Uterine smooth muscle cell (primary cell): ENCODE measurements at places on chromosomes 13 and 19. TPM values are rescaled to one million over a fixed set of nuclear protein-coding genes. Genes with fewer than 3 reads are reported as not detected.

The CYP2F1 gene
- not detected in 2 replicates for total RNA-seq

The TYROBP gene
- not detected in 2 replicates for total RNA-seq

The TMEM255B gene
- 1.3 and 3.4 TPM in 2 replicates for total RNA-seq

The KRTDAP gene
- not detected in 2 replicates for total RNA-seq

The NLRP11 gene
- total RNA-seq, result not detected in 2 replicates

The DPF1 gene
- 0.50 and 2.8 TPM in 2 replicates for total RNA-seq

The SCEL gene
- not detected in 2 replicates for total RNA-seq

The CDC42EP5 gene
- 3.8 and 15.2 TPM in 2 replicates for total RNA-seq

The GSX1 gene
- not detected in 2 replicates for total RNA-seq

The MBD3L2 gene
- not detected in 2 replicates for total RNA-seq

The SHANK1 gene
- total RNA-seq, result 13.0 and 26.0 TPM in 2 replicates

The ADGRE2 gene
- 0.11 and 0.12 TPM in 2 replicates for total RNA-seq

The DGKH gene
- 12.5 and 18.7 TPM in 2 replicates for total RNA-seq

The THSD8 gene
- total RNA-seq, result 0.22 TPM in 1 of 2 replicates, not detected in the other

The ZNF221 gene
- total RNA-seq, result 8.7 and 9.2 TPM in 2 replicates

The CA11 gene
- 0.77 and 2.1 TPM in 2 replicates for total RNA-seq

The CCDC70 gene
- total RNA-seq, result not detected in 2 replicates

The ATXN8OS gene
- not detected in 2 replicates for total RNA-seq

The LAIR1 gene
- total RNA-seq, result not detected in 2 replicates

The PCSK4 gene
- 2.3 and 4.4 TPM in 2 replicates for total RNA-seq

The KLK4 gene
- not detected in 2 replicates for total RNA-seq

The EMP3 gene
- 67.6 and 92.0 TPM in 2 replicates for total RNA-seq

The ETV2 gene
- 0.11 and 0.50 TPM in 2 replicates for total RNA-seq

The FTL gene
- total RNA-seq, result 901 and 3,848 TPM in 2 replicates

The PRR36 gene
- not detected in 2 replicates for total RNA-seq

The LILRA5 gene
- total RNA-seq, result not detected in 2 replicates

The CHST8 gene
- not detected in 2 replicates for total RNA-seq

The S1PR4 gene
- total RNA-seq, result under 0.01 TPM in 1 of 2 replicates, not detected in the other

The OR10H1 gene
- total RNA-seq, result not detected in 2 replicates

The C5AR2 gene
- under 0.01 TPM in 1 of 2 replicates, not detected in the other for total RNA-seq

The LRG1 gene
- not detected in 2 replicates for total RNA-seq

The CRB3 gene
- 0.12 TPM in 1 of 2 replicates, not detected in the other for total RNA-seq

The FFAR2 gene
- total RNA-seq, result not detected in 2 replicates

The PABPC3 gene
- 0.11 and 0.37 TPM in 2 replicates for total RNA-seq

The INSL3 gene
- not detected in 2 replicates for total RNA-seq

The ZNF791 gene
- 17.2 and 17.5 TPM in 2 replicates for total RNA-seq

The MISP gene
- 0.12 TPM in 1 of 2 replicates, not detected in the other for total RNA-seq

The PDE4C gene
- total RNA-seq, result under 0.01 and 0.44 TPM in 2 replicates

The ZNF844 gene
- total RNA-seq, result 6.3 and 13.2 TPM in 2 replicates

The ZNF417 gene
- 17.3 and 25.7 TPM in 2 replicates for total RNA-seq

The C13orf42 gene
- not detected in 2 replicates for total RNA-seq

The PODNL1 gene
- under 0.01 and 1.2 TPM in 2 replicates for total RNA-seq

The KLK11 gene
- total RNA-seq, result not detected in 2 replicates

The GADD45GIP1 gene
- total RNA-seq, result 26.6 and 36.4 TPM in 2 replicates

The CAPN12 gene
- not detected in 2 replicates for total RNA-seq

The GPR183 gene
- total RNA-seq, result under 0.01 and 0.22 TPM in 2 replicates

The KCTD12 gene
- 5.0 and 11.2 TPM in 2 replicates for total RNA-seq

The ITGBL1 gene
- 41.5 and 56.5 TPM in 2 replicates for total RNA-seq

The ZNF546 gene
- total RNA-seq, result 5.4 and 8.2 TPM in 2 replicates

The PTH2 gene
- total RNA-seq, result not detected in 2 replicates
